Esophagus mucosa (tissue), 1 donor: ENCODE measurements at places on chromosomes 16 and 17.

DNA sequence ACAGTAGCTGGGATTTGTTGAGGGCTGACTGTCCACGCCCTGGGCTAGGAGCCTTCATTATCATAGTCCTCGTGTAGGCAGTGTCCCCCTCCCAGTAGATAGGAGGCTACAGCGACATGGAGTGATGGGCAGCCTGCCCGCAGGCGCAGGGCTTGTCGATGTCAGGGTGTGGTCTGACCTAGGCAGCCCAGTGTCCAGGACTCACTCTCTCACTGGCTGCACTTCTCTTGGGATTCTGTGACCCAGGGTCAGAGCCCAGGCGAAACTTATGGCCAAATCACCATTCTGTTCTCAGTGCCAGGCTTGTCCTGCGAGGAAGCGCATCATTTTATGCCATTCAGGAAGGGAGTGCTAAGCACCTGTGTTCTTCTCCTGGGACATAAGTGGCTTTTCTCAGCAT, 32.6 kb downstream of the SHISA6 start:
- ATAC-seq: no peak

DNA sequence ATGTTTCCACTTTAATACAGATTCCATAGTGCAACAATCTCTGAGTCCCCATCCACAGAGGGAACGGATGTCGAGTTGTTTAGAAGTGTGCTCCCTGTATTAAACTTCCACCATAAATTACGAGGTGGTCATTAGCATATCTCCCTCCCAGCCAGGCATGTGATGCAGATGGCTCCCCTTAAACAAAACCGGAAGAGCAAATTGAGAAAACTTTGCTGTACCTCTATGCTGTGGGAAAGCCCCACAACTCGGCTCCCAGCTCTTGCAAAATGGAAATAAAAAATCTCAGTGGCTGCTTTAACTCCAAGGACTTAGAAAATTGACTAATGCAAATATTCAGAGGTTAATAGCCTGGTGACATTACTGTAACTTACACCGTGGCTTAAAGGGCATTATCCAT, 290.9 kb downstream of the MAF start:
- no peak for ATAC-seq

DNA sequence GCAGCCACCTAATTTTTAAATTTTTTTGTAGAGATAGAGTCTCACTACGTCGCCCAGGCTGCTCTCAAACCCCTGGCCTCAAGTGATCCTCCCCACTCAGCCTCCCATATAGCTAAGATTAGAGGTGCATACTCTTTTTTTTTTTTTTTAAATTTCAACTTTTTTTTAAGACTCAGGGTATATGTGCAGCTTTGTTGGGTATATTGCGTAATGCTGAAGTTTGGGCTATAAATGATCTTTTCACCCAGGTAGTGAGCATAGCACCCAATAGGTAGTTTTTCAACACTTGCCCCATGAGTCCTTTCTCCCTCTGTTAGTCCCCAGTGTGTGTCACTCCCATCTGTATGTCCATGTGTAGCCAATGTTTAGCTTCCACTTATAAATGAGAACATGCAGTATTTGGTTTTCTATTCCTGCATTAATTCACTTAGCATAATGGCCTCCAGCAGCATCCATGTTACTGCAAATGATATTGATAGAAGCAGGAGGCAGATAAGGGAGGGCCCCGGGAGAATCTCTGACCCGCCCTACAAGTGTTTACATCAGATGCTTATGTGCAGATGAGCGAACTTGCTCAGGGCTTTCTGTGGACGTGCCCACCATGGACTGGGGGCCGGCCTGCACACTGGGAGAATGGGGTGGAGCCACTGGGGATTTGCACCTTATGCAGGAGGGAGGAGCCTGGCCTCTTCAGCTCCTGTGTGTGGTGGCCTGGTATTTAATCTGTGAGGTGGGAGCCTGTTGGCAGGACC, 110.3 kb upstream of the ZKSCAN2 start:
- no peak for ATAC-seq

- ATAC-seq: no peak
Observed at GRCh38 chr17:1116602-1117001, 63.2 kb downstream of the ABR start.

DNA sequence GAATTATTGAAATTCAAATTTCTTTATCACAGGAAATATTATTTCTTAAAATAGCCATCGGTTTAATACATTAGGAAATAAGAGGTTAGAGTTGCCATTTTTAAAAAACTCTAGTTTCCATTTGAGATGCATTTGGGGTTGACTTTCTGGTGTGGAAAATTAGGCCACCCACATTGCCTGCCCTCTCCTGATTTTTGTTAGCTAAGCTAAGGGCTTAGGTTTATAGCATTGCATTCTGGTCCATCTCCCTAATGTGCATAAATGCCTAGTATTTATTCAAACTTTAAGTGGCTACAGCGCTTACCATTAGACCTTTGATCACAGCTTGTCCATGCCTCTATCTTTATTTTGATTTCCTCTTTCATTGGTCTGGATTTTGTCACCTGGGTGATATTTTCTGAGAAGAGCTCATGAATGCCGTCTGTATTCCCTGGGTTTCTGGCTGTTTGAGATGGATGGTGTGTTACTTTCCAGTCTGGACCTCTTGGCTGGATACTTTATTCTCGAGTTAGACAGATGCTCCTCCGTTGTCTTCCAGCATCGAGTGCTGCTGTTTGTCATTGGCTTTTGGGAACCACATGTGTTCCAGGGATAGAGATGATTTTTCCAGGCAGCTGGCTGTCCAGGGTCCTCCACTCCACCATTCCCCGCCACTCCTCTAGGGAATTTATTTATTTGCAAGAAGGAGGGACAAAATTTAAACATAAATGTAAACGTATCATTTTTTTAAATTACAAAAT, 120.3 kb downstream of the KATNIP start:
- ATAC-seq: no peak

DNA sequence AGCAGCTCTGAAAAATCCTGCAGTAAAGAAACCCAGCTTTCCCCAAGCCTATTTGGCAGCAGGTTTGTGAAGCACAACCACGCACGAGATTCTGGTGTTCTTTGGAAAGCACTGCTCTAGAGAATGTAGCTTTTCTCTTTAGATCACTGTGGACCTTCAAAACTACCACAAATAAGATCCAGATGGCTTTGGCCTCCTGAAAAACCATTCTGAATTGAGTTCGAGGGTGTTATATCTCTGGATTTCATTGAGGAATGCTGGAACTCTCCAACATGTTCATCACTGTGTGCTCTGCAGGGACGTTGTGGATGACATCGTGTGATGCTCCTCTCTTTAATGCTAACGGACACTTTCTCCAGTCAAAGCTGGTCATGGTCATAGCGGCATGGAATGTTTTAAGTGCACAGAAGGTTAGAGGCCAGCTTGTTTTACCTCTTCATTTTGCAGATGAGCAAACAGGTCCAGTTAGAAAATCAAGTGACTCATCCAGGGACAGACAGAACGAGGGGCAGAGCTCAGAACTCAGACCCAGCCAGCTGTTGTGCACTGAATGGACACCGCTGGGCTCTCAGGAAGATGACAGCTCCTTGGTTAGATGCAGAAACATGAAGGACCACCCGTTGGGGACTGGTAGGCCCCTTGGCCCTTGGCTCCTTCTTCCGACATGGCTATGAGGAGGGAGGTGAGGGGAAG, 37.2 kb downstream of the CCDC42 start:
- no peak for ATAC-seq

- no peak for ATAC-seq
Observed at GRCh38 chr17:78358538-78359320, 1.1 kb downstream of the SOCS3 start.

- no peak for ATAC-seq
Observed at GRCh38 chr16:1042866-1043265, 29.7 kb upstream of the SSTR5 start.

DNA sequence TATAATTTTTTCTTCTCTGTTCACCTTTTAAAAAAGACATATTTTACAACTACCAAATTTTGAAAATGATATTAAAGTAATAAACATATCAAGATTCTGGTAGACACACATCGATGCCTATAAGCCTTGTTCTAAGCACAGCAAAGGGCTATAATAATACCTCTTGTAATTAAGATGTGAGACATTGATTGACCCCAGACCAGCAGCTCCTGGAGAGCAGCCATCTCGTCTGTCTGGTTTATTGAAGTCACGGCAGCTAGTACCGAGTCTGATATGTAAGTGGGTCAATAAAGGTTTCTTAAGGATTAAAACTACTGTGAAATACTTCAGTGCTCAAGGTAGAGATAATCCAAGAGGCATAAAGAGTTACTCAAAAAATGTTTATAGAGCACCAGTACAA, 76.1 kb downstream of the C17orf58 start:
- no peak for ATAC-seq

GRCh38 chr16:77353587-77354263, 81.1 kb downstream of the ADAMTS18 start:
- ATAC-seq: no peak

- ATAC-seq: peak; percentile 35
Observed at GRCh38 chr17:14815079-14815478, 450.0 kb downstream of the PMP22 start.

GRCh38 chr17:8875957-8876356, 8.5 kb upstream of the PIK3R6 start:
- no peak for ATAC-seq

DNA sequence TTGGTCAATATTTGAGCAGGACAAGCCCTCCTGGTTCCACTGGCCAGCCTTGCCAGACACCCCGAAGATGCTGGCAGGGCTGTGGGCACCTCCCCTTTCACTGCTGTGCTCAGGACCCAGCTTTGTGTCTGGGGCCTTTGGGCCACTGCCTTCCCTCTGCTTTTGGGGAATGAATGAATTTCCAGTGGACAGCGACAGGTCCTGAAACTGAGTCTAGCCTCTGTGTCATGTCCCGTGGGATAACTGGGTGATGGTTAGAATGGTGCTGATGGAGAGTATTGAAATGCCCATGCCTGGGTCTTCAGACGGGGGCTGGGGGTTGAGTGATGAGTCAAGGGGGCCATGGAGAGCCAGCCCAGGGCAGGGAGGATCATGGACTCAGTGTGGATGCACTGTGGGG, 135.8 kb downstream of the FOXL1 start:
- no peak for ATAC-seq

GRCh38 chr17:7404737-7405349, 946 bp upstream of the TMEM256 start:
- ATAC-seq: peak; percentile 40

- ATAC-seq: no peak
Observed at GRCh38 chr17:45225051-45225700, 3.5 kb downstream of the FMNL1 start.

DNA sequence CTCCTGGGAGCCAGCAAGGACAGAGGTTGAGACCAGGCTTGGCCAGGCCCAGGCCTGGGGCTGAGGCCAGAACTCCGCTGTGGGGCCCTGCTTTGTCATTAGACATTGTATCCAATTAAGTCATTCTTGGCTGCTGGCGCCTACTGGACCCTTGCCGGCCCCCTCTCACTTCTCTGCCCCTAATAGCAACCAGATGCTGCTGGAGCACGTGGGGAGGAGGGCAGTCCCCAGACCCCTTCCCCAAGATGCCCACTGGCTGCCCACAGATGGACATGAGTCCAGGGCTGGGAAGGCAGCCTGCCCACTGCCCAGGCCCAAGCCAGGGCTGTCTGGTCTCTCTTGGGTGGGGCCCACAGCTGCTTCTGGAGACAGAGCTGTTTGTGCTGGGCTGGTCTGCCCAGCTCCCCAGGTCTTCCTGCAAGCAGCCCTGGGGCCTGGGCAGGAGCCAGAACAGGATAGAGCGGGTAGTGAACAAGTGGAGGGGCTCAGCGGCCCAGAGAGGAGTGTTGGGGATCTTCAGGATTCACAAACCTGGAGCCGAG, 7.8 kb downstream of the PLXDC1 start:
- ATAC-seq: peak; percentile 24

DNA sequence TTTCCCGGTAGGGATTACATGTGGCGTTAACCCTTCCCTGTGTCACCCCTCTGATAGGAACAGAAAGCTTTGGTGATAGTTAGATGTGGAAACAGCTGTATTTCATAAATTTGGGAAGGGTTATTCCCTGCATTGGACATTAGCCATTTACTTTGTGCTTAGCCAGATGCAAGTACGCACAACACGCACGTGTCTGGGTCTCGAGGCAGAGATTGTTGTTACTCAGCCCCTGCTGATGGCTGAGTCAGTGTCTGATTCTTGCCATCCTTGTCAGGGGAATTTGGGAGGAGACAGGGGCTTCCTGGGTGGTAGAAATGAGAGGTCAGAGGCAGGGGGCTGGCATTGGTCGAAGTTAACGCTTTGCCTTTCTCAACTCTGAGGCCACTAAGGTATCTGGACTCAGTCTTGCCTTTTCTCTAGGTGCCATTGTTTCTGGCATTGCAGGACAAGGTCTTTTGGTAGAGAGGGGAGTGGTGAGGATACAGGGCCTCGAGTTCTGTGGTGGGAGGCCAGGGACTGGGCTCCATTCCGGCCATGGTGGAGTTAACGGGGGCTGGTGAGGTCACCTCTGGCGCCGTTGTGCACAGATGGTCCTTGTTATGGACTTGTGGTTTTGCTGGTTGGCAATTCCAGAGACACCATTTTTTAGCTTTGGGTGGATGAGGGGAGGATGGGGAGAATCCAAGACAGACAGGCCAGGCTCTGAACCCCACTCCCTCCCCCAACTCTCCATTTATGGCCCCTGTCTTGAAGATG, 8.2 kb downstream of the MMP2 start:
- no peak for ATAC-seq

- ATAC-seq: no peak
Observed at GRCh38 chr16:16164243-16164642, 59.1 kb downstream of the ABCC6 start.

- ATAC-seq: no peak
Observed at GRCh38 chr16:75697571-75697970, 3.7 kb downstream of the DUXB start.

GRCh38 chr17:49557312-49558024, 18.2 kb upstream of the NXPH3 start:
- ATAC-seq: peak; percentile 35

DNA sequence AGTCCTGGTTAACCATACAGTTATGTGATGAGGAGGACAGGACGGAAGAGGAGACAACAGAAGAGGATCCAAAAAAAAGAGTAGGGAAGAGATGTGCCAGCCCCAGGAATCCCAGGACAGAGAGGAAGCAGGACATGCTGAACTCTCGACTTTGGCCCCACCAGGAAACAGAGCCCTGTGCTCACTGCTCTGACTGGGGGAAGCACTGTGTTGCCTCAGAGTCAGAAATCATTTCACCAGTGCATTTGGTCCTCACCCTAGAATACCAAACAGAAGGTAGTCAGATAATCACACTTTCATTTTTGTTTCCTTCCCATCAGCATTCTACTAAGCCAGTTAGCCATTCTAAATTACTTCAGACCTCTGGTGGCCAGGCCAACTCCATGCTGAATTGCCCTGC, 421.0 kb upstream of the CDH5 start:
- no peak for ATAC-seq
